Stomach (tissue), 19 donors: ENCODE measurements at places on chromosomes 7 and 10. TPM values are rescaled to one million over a fixed set of nuclear protein-coding genes. Genes with fewer than 3 reads are reported as not detected.
A peak's percentile ranks its signal among the peaks of the same experiment; 100 is the strongest.

Gene TCF7L2
- polyA plus RNA-seq: 6.7 TPM

Gene ZNF775
- polyA plus RNA-seq: 1.8 TPM

Gene GHRHR
- not detected for polyA plus RNA-seq

Gene SLC26A5
- 0.08 TPM for polyA plus RNA-seq

Gene TMEM130
- not detected for polyA plus RNA-seq

Gene LIPK
- not detected for polyA plus RNA-seq

Gene NCF1
- 6.6 TPM for polyA plus RNA-seq

Gene LRRC61
- 5.6 TPM for polyA plus RNA-seq

Gene KLF14
- polyA plus RNA-seq: not detected

Gene DDC
- polyA plus RNA-seq: 2.2 TPM

DNA sequence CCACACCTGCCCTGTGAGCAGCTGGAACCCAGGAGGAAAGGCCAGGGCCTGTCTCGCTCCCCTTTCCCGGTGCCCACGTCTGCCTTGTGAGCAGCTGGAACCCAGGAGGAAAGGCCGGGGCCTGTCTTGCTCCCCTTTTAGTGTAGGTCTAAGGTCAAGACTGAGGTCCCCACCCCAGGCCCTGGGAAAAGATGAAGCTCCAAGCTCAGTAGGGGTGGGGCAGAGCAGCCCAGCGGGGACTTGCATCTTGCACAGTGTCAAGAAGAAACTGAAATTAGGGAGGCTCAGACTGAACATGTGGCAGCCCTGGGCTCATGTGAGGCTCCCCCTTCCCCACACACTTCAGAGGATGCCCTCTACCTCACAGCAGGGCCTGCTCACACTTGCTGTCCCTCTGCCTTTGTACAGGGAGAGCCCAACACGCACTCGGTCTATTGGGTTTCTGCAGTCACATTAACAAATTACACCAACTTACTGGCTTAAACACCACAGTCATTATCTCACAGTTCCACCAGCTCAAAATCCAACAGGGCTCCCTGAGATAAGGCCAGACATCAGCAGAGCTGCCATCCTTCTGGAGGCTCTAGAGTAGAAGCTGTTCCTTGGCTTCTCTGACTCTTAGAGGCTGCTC lies 12.4 kb downstream of the POLL start:
- no peak overlapping the region for H3K4me3 ChIP-seq
- H3K27me3 ChIP-seq: peaks cover 7% of the 10 kb centered on the region
- H3K4me1 ChIP-seq: peaks cover 6% of the 10 kb centered on the region
- peaks cover 39% of the 10 kb centered on the region for H3K36me3 ChIP-seq

- DNase-seq: peak; percentile 63
- no peak overlapping the region for H3K4me3 ChIP-seq
- H3K36me3 ChIP-seq: peaks cover 9% of the 10 kb centered on the region
- H3K27me3 ChIP-seq: no peaks in the 10 kb centered on the region
Measured at GRCh38 chr10:24469993-24470392, 253.7 kb downstream of the ARHGAP21 start.

GRCh38 chr10:70621503-70622078 lies 19.1 kb upstream of the PRF1 start:
- H3K4me3 ChIP-seq: no peak overlapping the region
- no peak overlapping the region for H3K27ac ChIP-seq
- no peaks in the 10 kb centered on the region for H3K27me3 ChIP-seq
- no peaks in the 10 kb centered on the region for H3K36me3 ChIP-seq

GRCh38 chr10:28375399-28376354 lies 72.8 kb upstream of the MPP7 start:
- no peak overlapping the region for H3K27ac ChIP-seq
- no peaks in the 10 kb centered on the region for H3K27me3 ChIP-seq
- no peaks in the 10 kb centered on the region for H3K36me3 ChIP-seq
- no peak for DNase-seq
- no peaks in the 10 kb centered on the region for H3K4me1 ChIP-seq

DNA sequence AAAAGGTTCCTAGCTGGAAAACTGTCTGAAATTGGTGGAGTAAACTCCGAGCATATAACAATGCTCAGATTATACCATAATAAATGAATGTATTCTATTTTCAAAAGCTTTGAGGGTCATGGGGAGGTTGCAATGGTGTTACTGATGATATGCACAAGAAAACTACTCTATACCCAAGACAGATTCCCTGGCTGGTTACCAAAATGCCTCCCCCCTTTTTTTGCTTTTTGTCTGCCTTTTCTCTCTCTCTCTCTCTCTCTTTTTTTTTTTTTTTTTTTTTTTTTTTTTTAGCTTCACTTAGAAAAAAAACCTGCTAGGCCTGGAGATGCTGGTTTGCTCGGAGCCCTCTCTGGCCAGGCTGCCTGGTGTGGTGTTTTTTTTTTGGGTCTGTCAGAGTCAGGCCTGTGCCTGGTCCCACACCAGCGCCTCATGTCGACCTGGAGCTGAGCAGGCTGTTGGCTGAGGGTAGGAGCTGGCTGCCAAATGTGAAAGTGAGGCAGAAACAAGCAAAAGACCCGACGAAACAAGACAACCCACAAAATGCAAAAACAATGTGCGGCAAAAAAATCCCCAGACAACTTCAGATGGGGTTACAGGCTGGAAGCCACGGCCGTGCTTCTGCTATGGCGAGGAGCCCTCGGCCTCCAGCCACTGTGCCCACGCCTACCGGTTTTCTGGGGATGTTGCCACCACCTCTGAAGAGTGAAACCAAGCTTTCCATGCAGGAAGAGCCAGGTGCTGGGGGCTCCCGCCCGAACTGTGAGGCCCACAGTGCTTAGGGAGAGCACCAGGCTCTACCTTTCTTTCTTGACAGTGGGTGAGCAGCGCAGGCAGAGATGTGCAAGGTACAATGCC lies 59.9 kb upstream of the EFCAB10 start:
- H3K36me3 ChIP-seq: peaks cover 5% of the 10 kb centered on the region
- no peaks in the 10 kb centered on the region for H3K27me3 ChIP-seq
- DNase-seq: no peak
- peaks cover 17% of the 10 kb centered on the region for H3K4me1 ChIP-seq
- no peak overlapping the region for H3K27ac ChIP-seq
- no peak overlapping the region for H3K4me3 ChIP-seq

DNA sequence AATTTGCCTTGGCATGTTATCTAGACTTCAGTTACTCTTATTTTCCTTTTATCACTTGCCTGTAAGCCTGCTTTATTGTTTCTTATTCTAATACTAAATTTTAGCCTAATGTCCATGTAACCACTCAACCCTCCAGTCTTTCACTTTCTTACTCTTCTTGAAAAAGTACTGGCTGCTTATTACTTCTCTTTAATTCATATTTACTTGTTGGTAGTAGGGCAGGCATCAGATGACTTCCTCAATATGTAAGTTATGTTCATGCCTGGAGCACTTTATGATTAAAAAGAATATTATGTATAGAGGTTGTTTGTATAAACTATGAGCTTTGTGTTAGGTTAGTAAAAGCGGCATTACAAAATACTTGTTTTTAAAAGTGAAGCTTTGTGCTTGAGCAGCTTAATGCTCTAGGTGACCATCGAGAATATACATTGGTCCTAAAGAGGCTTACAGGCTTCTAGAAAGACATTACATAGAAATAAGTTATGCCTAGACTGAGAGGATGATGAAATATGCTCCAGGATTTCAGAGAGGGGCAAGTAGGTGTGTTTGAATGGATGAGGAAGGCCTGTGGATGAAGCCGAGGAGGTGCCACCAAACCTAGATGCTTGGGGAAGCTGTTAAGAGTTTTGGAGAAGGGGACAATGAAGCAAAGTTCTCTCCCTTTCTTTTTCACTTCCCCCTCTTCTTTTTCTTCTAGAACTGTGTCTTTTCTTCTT lies 207.1 kb upstream of the HDAC9 start:
- H3K4me1 ChIP-seq: no peaks in the 10 kb centered on the region
- DNase-seq: no peak
- no peak overlapping the region for H3K27ac ChIP-seq
- no peaks in the 10 kb centered on the region for H3K36me3 ChIP-seq

DNA sequence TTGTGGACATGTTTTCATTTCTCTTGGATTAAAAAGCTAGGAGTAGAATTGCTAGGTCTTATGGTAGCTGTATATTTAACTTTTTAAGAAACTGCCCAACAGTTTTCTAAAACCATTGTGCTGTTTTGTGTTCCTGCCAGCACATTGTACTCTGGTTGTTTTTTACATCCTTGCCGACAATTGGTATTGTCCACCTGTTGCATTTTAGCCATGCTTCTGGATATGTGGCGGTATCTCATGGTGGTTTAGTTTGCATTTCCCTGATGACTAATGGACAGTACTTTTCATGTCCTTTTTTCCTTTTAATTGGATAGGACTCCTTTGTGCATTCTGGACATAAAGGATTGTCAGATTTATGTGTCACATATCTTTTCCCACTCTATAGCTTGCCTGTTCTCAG lies 45.5 kb downstream of the STK17A start:
- peaks cover 70% of the 10 kb centered on the region for H3K36me3 ChIP-seq
- H3K27me3 ChIP-seq: no peaks in the 10 kb centered on the region
- H3K4me1 ChIP-seq: peaks cover 19% of the 10 kb centered on the region
- DNase-seq: no peak
- no peak overlapping the region for H3K27ac ChIP-seq
- no peak overlapping the region for H3K4me3 ChIP-seq

GRCh38 chr7:98470485-98471240 lies 69.8 kb upstream of the BAIAP2L1 start:
- DNase-seq: peak; percentile 81
- H3K36me3 ChIP-seq: no peaks in the 10 kb centered on the region
- peak overlapping the region; percentile 45 for H3K4me3 ChIP-seq
- H3K27me3 ChIP-seq: no peaks in the 10 kb centered on the region
- H3K4me1 ChIP-seq: peaks cover 6% of the 10 kb centered on the region
- no peak overlapping the region for H3K27ac ChIP-seq

- H3K27ac ChIP-seq: no peak overlapping the region
- H3K36me3 ChIP-seq: no peaks in the 10 kb centered on the region
- peak; percentile 25 for DNase-seq
- no peak overlapping the region for H3K4me3 ChIP-seq
Measured at GRCh38 chr7:3879355-3880075, 578.5 kb downstream of the SDK1 start.

DNA sequence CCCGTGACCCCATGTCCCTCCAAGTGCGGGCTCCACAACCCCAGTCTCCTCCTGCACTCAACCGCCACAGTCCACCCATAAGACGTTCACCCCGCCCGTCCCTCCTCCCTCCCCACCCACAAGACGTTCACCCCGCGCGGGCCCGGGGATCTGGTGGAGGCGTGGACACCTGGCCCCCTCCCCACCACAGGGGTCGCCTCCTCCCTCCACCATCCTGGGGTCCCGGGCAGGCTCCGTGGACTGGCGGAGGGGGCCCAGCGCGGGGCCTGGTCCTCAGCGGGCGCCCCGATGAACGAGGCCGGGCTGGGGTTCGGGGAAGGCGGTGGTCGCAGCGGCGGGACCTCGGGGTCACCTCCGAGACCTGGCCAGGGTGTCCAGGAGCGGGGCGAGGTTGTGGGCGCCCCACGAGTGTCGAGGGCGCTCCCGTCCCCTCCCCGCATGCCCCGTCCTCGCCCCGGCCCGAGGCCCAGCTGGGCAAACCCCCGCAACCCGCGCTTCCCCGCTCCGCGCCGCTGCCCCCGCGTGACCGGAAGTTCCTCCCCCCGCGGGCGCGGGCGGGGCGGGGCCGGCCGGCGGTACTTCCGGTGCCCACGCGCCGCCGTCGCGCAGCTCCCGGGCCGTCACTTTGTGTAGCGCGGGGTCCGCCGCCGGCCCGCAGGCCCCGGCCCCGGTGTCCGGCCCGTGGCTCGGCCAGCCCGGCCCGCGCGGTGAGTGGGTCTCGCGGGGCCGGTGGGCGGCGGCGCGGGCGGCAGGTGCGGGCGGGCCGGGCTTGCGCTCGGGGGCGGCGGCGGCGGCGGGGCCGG lies at the start of gene ZNF316:
TSS of gene ZNF316 (plus strand) at position 578 of the 803 bp plus-strand sequence. CDS start 5,092 bp downstream, outside the sequence.
- H3K4me1 ChIP-seq: peaks cover 37% of the 10 kb centered on the region
- peak; percentile 69 for DNase-seq
- H3K27me3 ChIP-seq: no peaks in the 10 kb centered on the region

GRCh38 chr7:139232904-139233303 lies 1.9 kb downstream of the UBN2 start:
- peaks cover 40% of the 10 kb centered on the region for H3K4me1 ChIP-seq
- H3K4me3 ChIP-seq: peak overlapping the region; percentile 94
- no peak overlapping the region for H3K27ac ChIP-seq
- no peaks in the 10 kb centered on the region for H3K27me3 ChIP-seq
- peaks cover 11% of the 10 kb centered on the region for H3K36me3 ChIP-seq
- DNase-seq: peak; percentile 1

DNA sequence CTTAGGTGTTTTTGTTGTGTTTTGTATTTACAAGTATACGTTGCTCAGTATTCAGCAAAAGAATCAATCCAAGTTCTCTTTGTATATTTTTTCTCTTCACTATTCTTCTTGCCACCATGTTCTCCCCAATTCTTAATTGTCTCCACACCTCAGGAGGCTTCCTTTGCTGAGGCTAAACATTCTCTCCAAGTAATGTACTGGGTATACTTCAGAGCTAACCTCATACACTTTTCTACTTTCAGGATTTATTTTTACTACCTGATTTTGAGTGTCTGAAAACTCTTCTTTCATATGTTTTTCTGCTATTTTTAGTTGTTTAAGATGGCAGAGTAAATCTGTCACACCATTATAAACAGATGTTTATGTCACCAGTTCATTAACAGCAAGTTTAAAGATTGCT lies 354.8 kb upstream of the KCND2 start:
- no peaks in the 10 kb centered on the region for H3K27me3 ChIP-seq
- no peaks in the 10 kb centered on the region for H3K4me1 ChIP-seq
- no peak overlapping the region for H3K27ac ChIP-seq
- no peak overlapping the region for H3K4me3 ChIP-seq
- DNase-seq: no peak

GRCh38 chr7:100687261-100687660 lies 6.8 kb downstream of the GIGYF1 start:
- no peak overlapping the region for H3K27ac ChIP-seq
- no peaks in the 10 kb centered on the region for H3K27me3 ChIP-seq
- no peak for DNase-seq
- H3K4me3 ChIP-seq: no peak overlapping the region
- H3K36me3 ChIP-seq: peaks cover 62% of the 10 kb centered on the region

DNA sequence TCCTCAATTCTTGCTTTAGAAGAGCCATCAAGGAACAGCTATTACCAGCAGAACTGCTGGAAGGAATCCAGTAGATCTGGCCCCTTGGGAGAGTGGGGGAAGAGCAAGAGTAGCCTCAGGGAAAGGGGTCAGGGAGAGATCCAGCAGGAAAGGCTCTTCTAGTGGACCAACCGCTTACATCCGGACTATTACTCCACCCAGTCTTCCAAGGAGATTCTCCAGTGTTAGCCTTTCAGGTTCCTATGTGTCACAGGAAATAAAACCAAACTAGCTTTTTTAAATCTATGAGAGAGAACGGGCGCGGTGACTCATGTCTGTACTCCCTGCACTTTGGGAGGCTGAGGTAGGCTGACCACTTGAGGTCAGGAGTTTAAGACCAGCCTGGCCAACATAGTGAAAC lies 34.3 kb downstream of the TET1 start:
- DNase-seq: no peak
- H3K27ac ChIP-seq: no peak overlapping the region
- H3K4me3 ChIP-seq: no peak overlapping the region
- H3K36me3 ChIP-seq: no peaks in the 10 kb centered on the region
- peaks cover 10% of the 10 kb centered on the region for H3K4me1 ChIP-seq

GRCh38 chr10:11177926-11178471 lies 160.3 kb downstream of the CELF2 start:
- peaks cover 25% of the 10 kb centered on the region for H3K36me3 ChIP-seq
- H3K4me1 ChIP-seq: peaks cover 3% of the 10 kb centered on the region
- H3K27me3 ChIP-seq: no peaks in the 10 kb centered on the region

- no peaks in the 10 kb centered on the region for H3K36me3 ChIP-seq
- no peak overlapping the region for H3K27ac ChIP-seq
- DNase-seq: no peak
- no peak overlapping the region for H3K4me3 ChIP-seq
Measured at GRCh38 chr7:41189866-41190265, 513.0 kb downstream of the INHBA start.
